ENCODE measurements at places on chromosomes 4 and X.

DNA sequence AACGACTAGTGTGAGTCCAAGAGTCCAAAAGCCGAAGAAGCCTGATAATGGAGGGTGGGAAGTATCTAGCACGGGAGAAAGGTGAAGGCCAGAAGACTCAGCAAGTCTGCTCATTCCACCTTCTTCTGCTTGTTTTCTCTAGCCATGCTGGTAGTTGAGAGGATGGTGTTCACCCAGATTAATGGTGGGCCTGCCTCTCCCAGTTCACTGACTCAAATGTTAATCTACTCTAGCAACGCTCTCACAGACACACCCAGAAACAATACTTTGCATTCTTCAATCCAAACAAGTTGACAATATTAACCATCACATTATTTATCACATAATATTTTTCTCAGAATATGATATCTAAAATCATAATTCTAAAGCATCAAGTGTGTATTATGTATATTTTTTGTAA is 1055.1 kb upstream of the PCDH10 start:
- no peak for ATAC-seq

- ATAC-seq, result no peak
Measured at GRCh38 chrX:20322887-20323286, 56.2 kb upstream of the RPS6KA3 start.

DNA sequence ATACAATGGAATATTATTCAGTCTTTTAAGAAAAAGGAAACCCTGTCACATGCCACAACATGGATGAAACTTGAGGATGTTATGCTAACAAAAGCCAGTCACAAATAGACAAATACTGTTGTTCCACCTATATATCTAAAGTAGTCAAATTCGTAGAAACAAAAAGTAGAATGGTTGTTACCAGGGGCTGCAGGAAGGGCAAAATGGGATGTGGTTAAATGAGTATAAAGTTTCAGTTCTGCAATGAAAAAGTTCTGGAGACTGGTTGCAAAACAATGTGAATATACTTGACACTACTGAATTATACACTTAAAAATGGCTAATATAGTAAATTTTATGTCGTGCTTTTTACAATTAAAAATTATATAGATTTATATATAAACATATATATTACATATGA is 12.2 kb downstream of the SPOCK3 start:
- no peak for ATAC-seq

DNA sequence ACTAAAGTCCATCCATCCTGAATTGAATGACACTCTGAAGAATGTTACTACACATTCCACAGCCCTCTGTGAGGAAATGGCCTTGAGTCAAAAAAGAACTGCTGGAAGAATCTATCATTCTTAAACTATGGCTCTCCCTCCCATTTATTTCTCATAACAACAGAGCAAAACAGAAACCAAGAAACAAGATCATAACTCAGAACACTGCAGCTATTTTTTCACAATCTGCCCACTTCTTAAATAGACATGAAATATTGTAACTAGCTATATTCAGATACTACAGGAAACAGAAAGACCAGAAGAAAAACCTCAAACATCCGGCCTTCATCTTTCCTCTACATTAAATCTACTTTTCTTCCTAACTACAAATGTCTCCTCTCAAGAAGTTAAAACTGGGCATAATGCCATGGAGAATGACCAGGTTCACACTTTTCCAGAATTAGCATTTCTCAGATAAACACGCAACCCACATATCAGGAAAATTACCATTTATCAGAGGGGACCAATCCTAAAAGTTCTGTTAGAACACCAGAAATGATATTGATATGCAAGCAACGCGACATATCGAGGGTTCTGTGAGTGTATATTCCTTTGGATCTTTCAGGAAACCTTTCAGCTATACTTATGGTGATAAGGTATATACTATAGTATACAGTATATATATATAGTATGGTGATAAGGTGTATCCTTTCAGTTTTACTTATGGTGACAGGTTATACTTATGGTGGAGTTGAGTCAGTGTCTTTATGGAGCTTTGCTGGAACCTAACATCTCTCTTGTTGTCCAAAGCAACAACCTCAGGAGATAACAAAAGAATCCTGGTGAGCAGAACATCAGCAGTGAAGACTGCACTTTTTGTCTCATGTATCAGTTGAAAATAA is 60.4 kb upstream of the IRF2 start:
- no peak for ATAC-seq

Data from esophagus mucosa (tissue), 1 donor.